Hematopoietic multipotent progenitor cell treated with erythropoietin and hydrocortisone succinate and interleukin-3 and kit ligand, for 4 days (in vitro differentiated cells): ENCODE measurements at places on chromosomes 5 and 9.

- DNase-seq = no peak
These were observed 39.9 kb downstream of the ATG10 start for GRCh38 chr5:82011761-82012160.

DNA sequence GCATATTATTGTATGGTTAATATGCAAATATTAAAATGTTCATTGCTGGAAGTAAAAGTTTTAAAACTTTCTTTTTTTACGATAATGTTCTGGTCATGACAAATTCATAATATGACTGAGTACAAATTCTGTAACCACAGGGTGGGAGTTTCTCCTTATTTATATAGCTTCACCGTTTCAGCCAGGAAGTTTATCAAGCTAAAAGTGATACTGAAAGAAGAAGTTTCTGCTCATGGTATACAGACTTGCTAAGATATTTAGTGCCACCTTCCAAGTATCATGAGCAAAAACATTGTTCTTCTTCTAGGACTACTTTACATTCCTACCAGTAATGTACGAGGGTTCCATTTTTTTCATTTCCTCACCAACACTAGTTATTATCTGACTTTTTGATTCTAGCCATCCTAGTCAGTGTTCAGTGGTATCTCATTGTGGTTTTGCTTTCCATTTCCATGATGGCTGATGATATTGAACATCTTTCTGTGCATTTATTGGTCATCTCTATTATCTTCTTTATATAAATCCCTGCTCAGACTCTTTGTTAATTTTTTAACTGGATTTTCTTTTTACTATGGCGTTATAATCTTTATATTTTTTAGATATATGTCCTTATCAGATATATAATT lies 94.2 kb upstream of the PRRC1 start:
- DNase-seq = peak; percentile 13

DNA sequence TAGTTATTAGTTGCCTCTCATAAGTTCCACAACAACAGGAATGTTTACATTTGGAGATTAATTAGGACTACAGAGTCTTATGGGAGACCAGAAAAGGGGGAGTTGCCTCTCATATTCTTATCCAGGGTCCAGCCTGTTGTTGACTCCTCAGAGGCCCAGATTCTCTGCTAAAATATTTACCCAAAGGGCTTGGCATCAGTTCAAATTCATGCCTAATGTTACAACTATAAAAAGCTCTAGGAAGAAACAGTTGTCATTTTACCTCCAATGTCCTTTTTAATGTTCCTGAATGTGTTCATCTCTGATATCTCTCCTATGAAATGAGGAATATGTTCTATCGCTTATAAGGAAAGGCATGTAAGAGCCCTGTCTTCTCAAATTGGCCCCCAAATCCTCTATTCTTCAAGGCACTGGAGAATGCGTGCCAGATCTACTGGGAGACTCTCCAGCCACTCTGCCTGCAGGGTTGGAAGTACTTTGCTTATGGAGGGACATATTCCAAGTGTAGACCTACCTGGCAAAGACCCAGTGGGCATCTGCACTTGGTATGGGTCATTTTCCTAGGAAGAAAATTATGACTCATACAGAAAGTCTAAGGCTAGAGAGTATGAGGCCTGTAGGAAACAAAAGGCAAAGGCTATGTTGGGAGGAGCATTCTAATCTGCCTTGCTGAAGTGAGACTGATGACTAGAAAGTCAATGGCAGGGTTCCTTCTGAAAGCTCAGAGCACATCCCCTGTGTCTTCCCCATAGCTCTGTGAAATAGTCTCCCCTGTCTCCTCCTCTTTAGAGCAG lies 192.6 kb downstream of the ESM1 start:
- no peak for DNase-seq

- DNase-seq = no peak
These were observed 18.6 kb upstream of the TOMM5 start for GRCh38 chr9:37611014-37611413.

DNA sequence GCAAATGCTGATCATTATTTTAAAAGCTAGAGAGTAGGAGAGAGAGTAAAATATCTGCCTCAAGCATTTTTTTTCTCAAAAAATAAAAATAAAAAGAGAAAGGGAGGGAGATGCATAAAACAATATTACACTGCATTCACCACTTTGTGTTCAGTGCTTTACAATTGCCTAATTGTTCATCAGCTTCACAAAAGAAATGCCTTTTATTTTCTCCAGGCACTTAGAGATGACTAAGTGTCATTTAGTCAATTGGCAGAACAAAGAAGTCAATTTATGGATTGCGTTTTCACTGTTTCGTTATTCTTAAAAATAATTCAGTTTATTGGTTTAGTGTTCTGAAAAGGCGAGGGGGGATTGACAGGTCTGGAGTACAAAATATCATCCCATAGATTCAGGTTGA lies 232.5 kb upstream of the CCNH start:
- DNase-seq = no peak

- DNase-seq = no peak
These were observed 23.6 kb downstream of the COL27A1 start for GRCh38 chr9:114178756-114179450.

DNA sequence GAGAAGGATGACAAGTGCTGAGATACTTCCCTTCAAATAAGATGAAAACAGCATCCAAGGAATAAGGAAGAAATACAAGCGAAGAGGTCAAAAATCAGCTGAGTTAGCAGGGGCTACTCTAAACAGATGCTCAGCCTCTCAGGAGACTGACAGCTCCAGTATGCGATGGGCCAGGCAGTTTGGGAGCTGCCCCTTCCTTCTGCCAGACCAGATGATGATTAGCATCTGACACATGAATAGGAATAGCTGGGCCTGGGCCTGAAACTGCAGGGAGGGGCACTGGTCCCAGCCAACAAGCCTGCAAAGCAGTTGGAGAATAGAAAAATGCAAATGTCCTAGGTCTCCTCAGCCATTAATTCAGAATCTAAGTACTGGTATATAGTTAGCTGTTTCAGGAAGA lies 13.1 kb upstream of the MAP3K1 start:
- no peak for DNase-seq

GRCh38 chr5:112757468-112758208 lies 20.0 kb downstream of the APC start:
- peak; percentile 90 for DNase-seq

GRCh38 chr5:158537366-158537765 lies 562.4 kb downstream of the EBF1 start:
- DNase-seq = no peak

DNA sequence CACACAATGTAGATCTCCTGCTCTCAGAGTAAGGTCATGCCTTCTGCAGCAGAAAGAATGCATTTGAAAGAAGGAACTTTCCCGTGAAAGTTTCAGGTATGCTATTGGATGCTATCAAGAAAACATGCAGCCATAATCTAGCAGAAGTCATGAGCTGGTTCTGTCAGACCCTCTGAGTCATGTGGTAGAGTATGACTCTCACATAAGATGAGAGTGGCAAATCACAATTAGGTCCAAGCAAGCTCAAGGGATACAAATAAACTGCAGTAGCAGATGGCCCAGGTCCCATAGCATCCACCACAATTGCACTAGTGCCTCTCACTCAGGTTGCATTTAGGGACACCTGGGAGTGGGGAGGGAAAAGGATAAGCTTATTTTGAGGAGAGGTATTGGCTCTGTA lies 292.8 kb downstream of the ASTN2 start:
- no peak for DNase-seq

- peak; percentile 66 for DNase-seq
These were observed at the start of gene ZNF474 for GRCh38 chr5:122129306-122129705. ZNF474 (plus strand) TSS chr5:122129546; CDS start chr5:122151991, 22,445 bp downstream.

DNA sequence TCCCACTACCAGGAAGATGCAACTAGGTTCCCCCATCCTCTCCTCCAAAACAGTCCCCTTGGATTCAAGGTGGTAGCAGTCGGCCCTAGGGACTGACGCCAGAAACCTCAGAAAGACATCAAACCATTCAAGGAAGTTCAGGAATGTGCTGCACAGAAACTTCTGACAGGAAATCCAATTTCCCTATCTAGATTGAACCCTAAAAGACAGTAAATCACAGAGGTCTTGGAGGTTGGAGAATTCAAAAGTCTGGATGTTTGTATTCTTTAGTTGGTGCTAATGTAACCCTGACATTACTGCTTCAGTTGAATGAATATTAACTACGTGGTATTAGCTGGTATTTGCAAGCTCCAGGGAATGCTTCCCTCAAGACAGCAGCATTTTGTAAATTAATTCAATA lies 125.3 kb downstream of the SYK start:
- no peak for DNase-seq

- no peak for DNase-seq
These were observed 99.2 kb downstream of the NR6A1 start for GRCh38 chr9:124671861-124672260.

DNA sequence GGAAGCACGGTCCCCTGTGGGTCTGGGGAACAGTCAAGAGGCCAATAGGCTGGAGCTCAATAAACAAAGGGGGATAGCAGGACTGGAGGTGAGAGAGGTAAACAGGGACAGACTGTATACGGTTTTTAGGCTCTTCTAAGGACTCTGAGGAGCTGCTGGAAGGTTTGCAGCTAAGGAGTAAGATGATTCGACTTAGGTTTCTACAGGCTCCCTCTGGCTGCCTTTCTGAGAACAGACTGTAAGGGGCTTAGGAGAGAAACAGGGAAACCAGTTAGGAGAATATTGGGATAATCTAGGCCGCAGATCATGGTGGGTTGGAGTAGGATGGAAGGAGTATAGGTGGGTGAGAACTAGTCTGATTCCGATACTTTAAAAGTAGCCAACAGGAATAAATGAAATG lies 10.4 kb downstream of the CDK5RAP2 start:
- no peak for DNase-seq

- peak; percentile 83 for DNase-seq
These were observed 18.3 kb upstream of the HSDL2 start for GRCh38 chr9:112361601-112362000.

DNA sequence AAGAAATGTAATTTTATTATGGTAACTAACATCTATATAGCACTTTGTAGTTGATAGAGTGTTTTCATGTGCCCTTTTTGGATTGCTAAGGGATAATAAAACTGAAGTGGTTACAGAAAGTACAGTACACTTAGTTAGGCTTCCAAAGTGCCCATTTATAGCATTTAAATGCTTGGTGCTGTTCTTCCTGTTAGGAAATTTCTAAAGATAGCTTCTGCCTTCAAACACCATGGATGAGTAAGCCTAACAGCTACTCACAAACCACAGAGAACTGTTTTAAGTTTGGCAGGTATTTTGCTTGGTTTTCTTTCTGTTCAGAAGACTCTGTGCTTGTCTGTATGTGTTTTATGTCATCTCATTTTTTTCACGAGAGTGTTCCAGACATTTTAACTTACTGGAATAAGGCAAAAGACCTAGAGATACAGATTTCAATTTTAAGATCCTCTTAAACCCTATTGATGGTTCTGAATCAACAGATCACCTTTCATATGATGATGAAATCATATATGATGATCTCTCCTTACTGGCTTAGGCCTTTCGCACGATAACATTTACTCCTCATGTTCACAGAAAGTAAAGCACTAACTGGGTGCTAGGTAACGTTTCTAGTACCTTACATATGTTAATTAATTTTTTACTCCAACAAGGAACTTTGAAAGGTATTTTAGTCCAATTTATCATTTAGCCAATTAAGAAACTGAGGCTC lies 4.4 kb downstream of the RIMOC1 start:
- DNase-seq = no peak

DNA sequence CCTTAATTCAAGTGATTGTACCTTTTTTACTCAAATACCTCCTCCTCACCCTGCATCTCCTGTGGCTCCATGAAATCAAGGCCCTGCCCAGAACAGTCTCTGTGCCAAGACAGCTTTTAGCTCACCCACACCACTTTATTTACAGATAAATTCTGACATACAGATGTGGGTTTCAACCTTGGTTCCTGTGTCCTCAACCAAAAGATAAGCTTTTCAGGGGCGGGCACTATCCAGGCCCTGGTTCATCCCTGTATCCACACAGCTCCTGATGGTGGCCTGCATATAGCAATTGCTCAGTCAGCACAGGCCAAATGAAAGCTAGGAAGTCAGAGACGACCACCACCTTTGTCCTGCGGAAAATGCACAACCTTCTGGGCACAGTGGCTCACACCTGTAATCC lies 8.3 kb downstream of the SHB start:
- DNase-seq = peak; percentile 64

DNA sequence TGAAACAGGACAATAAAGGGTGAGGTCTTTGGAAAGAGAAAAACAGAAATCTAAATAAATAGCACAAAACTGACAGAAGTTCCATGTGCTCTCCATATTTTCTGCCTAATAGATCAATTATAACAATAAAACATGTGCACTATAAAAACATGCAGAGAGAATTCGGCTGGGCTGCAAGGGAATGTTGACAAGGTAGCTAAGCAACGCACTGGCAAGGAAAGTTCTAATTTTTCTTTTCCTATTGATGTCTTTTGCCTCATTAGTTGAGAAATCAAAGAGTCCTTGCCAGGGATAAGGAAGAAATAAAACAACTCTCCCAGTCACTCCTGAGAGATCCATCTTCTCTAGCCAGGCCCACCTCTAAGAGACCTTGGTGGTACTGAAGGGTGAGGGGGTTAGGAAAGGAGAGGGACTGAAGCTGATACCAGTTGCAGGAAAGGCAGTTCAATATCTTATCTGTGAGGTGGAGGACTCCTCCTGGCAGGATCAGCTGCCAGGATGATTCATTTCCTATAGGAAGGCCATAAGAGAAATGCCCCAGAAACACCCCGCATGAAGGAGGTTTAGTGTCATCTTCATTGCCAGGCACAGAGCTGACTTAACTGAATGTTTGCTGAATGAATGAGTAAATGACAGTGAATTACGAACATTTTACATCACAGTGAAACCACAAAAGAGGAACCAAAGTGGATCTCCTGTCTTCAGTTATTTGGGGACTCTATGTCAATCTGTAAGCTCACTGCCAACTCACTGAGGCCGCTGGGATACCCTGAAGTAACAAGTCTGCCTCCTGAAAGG lies 63.7 kb upstream of the IFNK start:
- DNase-seq = peak; percentile 82

DNA sequence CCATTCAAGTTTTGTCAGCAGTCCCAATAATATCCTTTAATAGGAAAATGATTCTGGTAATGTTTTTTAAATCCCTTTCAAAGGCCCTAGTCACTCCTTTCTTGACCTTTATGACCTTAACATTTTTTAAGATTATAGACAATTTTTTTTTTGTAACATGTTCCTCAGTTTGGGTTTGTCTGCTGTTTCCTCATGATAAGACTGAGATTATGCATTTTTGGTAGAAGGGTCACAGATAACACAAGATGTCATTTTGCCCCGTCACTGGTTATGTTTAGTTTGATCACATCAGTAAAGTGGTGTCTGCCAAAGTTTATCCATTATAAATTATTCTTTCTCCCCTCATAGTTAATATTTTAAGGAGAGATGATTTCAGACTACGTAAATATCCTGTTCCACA lies 16.0 kb upstream of the PTPDC1 start:
- DNase-seq = peak; percentile 69

- no peak for DNase-seq
These were observed 304.1 kb downstream of the TRPM3 start for GRCh38 chr9:70817311-70817710.

DNA sequence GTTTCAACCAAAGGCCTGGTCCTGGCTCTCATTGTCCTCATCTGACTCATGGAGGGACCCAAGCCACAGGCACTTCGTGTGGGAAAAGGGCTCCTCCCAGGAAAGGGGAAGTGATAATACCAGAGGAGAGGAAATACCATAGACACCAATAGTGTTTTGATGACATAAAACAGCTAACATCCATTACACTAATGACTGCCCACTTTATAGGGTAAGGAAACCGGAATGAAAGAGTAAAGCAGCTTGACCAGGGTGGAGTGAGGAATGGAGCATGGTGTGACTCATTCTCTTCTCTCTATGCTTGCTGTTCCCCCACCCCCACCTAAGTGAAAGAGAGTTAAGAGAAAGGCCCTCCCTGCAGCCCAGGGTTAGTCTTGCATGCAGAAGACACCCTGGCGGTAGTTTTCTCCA lies 67.4 kb upstream of the HRH2 start:
- DNase-seq = no peak
